Glutamatergic neuron (in vitro differentiated cells): ENCODE measurements at places on chromosomes 12 and 14.

GRCh38 chr12:110649341-110649847, 35.5 kb downstream of the TCTN1 start:
- DNase-seq, result no peak

- no peak for DNase-seq
These were observed 120.2 kb upstream of the DNM1L start for GRCh38 chr12:32558903-32559302.

- no peak for DNase-seq
These were observed 21.1 kb downstream of the BEGAIN start for GRCh38 chr14:100566119-100566518.

DNA sequence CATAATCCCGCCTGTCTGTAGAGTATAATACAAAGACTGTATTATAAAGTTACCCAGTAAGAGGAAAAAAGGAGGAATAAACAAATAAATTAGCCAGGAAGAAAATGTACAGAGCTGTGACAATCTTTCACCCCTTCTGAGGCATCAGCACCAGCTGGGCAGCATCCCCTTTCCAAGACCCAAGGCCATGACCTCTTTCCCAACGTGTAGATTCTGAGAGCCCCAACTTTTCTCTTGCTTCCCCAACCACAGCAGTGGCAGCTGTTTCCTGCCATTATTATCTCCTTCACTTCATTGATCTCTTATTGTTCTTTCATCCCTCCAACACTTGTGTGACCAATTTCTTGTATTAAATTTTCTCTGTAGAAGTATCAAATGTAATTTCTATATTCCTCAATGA, 101.6 kb downstream of the BBS10 start:
- no peak for DNase-seq

- DNase-seq, result peak; percentile 25
These were observed 1.4 kb downstream of the ASPG start for GRCh38 chr14:104086661-104087461.

GRCh38 chr14:74663884-74664283, 49.0 kb downstream of the AREL1 start:
- no peak for DNase-seq

DNA sequence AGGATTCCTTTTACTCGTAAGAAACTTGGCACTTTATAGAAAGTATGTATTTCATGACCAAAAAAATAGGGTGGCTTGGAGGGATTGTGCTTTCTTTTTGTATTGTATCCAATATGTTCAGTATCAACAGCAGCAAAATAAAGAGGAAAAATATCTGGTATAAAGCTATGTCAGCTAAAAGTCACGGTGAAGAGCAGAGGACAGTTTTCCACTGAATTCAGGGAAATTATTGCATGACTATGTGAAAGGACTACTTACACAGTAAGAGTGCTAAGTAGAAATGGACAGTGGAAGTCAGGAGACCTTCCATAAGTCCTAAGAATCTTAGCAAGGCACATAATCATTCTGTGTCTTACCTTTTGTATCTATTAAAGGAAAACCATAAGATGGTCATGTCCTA, 19.3 kb downstream of the TSHR start:
- DNase-seq, result no peak

GRCh38 chr14:66008631-66009030, 477.5 kb upstream of the CCDC196 start:
- DNase-seq, result no peak

DNA sequence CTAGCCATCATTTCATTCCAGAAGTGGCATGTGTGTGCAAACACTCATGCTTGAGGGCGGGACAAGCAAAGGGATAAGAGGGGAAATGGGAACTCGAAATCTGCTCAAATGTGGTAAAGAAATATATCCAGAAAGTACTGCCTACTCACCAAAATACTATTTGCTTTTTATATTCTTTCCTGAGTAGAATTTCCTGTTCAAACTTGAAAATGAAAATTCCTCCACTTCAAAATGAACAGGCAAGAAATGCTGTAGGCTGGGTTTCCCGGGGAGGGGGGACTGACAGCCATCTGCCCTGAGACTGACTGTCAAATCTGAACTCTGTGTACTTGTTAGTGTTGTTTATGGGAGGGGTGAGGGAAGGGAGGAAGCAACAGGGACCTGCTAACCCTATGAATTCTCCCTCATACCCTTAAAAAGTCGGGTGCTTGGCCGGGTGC, 34.6 kb downstream of the NTF3 start:
- DNase-seq, result no peak

DNA sequence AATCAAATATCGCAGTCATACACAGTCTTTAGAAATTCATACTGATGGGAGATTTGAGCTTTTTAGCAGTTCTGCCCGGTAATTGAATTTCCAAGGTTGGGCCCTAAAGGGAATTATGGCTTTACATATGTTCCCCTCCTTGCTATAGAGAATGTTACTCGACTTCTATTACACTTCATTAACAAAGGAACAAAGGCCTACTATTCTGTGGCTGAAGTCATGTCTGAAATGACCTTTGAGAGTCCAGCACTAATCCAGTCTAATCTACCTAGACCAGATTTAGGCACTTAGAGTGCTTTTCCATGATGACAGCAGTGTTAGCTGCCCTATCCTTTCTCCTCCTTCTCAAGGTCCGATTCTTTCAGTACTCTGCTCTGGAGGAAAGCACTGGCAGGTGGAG, 305.3 kb downstream of the MED13L start:
- DNase-seq, result no peak

- DNase-seq, result no peak
These were observed 50.9 kb downstream of the KLHL28 start for GRCh38 chr14:44910821-44911220.

- no peak for DNase-seq
These were observed 105.1 kb downstream of the ZFP36L1 start for GRCh38 chr14:68687746-68688145.

GRCh38 chr14:64654901-64655300, 49.3 kb upstream of the PLEKHG3 start:
- no peak for DNase-seq

DNA sequence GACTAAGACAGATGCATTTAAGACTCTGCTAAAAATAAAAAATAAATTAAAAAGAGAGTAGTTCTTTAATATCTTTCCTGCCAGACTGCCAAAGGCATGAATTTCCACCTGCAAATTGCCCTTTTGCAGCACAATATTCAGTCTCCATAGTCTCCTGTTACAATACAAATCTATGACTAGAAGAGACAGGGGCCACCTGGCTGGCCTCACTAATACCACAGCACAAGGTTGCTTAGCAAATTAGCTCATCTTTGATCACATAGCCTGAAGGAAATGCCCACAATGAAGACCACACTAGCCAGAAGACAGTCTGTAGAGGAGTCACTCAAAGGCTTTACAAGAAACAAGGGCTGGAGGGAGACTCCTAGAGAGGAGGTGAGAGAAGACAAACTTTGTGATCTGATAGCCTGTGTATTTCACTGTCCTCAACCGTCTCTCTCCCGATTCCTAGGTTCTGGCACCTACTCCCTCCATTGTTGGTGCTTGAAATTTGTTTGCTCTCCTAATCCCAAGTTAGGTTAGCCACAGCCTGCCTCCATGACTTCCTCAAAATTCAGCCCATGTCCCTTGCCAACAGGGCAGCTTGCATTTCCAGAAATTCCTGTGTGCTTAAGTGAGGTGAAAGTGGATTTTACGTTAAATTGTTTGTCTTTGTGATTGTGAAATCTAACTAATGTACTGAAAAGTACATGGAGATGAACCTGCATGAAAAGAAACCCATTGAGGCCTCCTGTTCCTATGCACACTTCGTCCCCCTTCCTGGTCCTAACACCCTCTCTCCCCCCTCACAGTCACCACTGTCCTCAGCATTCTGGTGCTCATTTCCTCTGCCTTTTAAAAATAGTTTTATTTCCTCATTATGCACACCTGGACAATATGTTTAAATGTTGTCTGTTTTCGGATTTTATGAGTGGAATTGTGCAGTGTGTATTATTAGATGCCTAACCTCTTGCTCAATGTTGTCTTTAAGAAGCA, 88.7 kb upstream of the PLXNC1 start:
- DNase-seq, result no peak

DNA sequence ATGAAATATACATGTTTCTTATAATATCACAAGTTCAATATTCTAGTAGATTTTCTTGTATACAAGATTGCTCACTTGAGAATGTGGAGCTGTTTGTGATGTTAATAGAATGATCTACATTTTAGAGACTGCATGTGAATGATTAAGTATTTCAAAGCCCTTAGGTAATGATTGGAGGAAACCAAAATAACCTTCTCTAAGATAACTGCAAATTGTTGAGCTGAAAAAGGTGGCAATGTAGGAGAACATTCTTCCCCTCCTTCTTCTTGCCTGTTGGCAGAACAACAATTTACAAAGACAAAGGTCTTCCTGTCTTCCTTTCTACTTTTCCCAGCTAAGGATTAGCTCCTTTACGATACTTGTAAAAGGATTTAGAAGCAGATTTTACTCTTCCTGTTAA, 2.0 kb upstream of the CLEC6A start:
- no peak for DNase-seq

DNA sequence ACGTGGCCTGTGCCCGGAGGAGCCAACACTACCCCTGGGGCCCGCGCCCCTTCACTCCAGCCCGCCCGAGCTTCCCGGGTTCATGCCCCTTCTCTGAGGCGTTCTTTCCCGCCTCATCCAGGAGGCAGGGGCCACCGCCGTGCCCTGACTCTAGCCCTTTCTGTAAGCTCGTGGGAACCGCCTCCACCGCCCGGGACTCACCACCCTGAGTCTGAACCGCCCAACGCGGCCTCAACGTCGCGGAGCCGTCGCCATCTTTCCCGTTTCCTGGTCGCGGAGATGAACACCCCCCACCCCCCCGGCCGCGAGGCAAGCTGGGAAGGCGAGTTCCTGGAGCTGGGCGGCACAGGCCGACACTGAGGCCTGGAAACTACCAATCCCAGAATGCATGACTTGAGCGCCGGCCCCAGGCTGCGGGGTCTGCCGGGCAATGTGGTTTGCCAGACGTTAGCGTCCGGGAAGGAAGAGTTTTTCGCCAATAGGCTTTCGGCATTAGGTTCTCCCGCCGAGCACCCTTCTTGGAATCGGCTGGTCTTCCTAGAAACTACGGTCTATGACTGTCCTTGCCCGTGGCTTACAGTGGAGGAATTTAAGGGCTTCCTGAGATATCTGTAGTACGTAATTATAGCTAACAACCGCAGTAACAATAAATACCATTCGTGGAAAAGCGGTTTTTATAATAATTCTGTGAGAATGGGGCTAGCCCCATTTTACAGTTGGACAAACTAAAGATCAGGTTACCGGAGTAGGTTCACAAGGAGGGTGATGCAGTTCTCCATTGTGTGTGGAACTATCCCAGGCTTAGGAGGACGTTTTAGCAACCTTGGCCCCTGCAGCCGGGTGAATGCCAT, at the start of gene DDX23:
Gene DDX23, minus strand, starts transcription at position 281 of the 851 bp plus-strand sequence. CDS start 6,381 bp downstream, outside the sequence.
- DNase-seq, result peak; percentile 92

DNA sequence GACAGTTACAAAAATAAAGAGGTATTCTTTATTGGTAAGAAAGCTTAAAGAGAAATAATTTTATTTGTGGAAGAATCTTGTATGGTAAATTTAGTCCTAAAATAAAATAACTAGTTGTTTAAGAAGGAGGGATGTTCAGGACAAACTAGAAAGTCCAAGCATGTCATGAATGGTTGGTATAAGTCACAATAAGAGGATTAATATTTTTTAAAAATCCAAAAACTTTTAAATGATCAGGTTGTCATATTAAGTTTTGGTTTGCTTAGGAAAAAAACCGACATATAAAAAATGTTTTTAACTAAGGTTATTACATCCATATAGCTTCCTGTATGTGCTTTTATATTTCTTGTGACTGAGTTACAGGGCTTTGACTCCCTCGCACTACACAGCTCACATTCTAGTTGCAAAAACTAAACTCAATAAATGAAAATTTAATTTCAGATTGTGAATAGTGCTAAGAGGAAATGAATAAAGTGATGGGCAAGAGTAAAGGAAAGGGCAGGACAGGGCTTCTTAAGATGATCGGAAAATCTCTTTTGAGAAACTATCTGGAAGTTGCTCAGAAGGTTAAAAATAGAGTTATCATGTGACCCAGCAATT, 80.7 kb upstream of the METAP2 start:
- no peak for DNase-seq

DNA sequence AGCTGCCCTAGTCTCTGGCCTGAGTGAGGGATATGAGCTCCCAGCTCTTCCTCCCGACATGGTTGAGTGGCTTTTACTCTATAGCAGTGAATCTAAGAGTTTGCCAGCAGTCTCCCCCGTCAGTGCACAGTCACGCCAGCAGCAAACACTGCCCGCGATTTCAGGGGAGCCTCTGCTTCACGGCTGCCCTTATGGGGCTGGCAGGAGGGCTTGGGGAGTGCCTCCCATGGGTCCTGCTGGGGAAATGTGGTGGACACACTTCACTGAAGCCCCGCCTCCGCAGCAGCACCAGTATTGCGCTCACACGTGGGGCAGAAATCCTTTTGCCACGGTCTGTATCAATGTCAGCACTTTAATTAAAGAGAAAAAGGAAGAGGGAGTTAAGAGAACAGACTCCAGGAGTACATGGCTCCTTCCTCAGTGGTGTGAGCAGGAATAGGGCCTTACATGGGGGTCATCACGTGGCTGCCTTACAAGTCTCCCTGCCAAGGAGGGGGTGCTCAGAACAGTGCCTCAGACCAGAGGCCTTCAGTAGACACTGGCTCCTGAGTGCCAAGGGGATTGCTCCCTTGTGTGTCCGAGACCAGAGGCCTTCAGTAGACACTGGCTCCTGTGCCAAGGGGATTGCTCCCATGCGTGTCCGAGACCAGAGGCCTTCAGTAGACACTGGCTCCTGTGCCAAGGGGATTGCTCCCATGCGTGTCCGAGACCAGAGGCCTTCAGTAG, 55.7 kb downstream of the SFSWAP start:
- DNase-seq, result no peak
